ENCODE measurements at places on chromosomes 11 and 22.

- no peak for DNase-seq
Measured at GRCh38 chr22:48889887-48890692, 937.6 kb downstream of the BRD1 start.

GRCh38 chr11:112297248-112297866, 36.7 kb upstream of the PLET1 start:
- peak; percentile 7 for DNase-seq

- DNase-seq, result no peak
Measured at GRCh38 chr11:74680703-74681531, 50.3 kb downstream of the CHRDL2 start.

GRCh38 chr11:62125881-62126280, 2.1 kb downstream of the INCENP start:
- DNase-seq, result no peak

DNA sequence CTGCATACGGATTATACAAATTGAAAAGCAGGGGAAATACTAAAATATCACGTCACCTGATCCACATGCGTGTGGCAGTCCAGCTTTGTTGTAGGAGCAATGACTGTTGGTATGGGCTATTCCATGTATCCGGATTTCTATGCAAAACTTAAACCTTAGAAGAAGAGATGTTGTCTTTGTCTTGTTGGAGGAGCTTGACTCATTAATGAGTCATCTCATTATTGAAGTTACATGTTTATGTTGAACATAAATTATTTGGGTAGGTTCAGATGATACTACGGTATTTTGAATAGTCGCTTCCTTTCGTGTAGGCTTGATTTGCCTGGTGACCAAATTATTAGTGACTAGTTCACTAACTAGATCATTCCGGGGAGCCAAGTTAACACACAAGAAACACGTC, 806 bp upstream of the SAAL1 start:
- no peak for DNase-seq

DNA sequence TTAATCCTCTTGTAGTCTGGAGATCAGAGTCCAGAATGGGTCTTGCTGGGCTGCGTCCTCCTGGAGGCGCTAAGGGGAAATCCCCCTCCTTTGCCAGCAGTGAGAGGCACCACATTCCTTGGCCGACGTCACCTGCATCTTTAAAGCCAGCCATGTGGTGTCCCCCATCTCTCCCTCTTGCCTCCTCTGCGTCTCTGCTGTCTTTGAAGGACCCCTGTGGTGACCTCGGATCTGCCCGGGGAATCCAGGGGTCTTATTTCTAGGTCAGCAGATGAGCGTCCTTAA, 27.2 kb upstream of the PARVB start:
- no peak for DNase-seq

GRCh38 chr11:102430158-102430836, 22.3 kb downstream of the TMEM123 start:
- peak; percentile 21 for DNase-seq

DNA sequence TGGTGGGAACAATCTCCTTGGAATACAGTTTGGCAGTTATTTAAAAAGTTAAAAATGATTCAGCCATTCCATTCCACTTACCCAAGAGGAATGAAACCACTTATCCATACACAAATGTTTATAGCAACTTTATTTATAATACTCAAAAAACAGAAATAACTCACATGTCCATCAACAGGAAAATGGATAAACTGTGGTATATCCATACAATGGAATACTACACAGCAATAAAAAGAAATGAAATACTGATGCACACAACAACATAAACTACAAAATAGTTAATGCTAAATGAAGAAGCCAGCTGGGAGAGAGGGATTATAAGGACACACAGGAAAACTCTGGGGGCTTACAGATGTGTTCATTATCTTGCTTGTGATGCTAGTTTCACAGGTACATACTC, 64.7 kb downstream of the FCHSD2 start:
- DNase-seq, result no peak

GRCh38 chr22:46376908-46377524, 41.5 kb downstream of the TRMU start:
- no peak for DNase-seq

- DNase-seq, result no peak
Measured at GRCh38 chr22:43345761-43346301, 2.7 kb upstream of the SCUBE1 start.

GRCh38 chr11:92152245-92152644, 72.4 kb upstream of the FAT3 start:
- DNase-seq, result no peak

- DNase-seq, result no peak
Measured at GRCh38 chr11:76656571-76657081, 13.9 kb downstream of the LRRC32 start.

GRCh38 chr11:94049351-94049750, 28.2 kb downstream of the HEPHL1 start:
- no peak for DNase-seq

GRCh38 chr22:46201059-46201757, 48.9 kb downstream of the CDPF1 start:
- no peak for DNase-seq

DNA sequence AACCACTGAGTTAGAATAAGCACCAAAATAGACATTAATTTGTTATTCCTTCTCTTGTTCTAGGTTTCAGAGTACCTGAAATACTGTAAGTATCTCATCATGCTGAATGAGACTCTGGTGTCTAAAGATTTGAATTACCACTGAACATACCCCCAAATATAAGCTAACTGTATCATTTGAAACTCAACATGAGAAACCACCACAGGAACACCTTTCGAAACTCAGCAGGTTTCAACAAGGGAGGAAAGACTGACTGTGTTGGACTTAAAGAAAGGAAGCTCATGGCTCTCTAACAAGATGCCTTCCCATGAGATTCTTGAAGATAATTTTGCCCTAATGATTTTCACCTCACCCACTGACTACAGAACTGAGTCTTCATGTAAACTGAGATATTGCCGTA, 37.0 kb downstream of the PRCP start:
- no peak for DNase-seq

DNA sequence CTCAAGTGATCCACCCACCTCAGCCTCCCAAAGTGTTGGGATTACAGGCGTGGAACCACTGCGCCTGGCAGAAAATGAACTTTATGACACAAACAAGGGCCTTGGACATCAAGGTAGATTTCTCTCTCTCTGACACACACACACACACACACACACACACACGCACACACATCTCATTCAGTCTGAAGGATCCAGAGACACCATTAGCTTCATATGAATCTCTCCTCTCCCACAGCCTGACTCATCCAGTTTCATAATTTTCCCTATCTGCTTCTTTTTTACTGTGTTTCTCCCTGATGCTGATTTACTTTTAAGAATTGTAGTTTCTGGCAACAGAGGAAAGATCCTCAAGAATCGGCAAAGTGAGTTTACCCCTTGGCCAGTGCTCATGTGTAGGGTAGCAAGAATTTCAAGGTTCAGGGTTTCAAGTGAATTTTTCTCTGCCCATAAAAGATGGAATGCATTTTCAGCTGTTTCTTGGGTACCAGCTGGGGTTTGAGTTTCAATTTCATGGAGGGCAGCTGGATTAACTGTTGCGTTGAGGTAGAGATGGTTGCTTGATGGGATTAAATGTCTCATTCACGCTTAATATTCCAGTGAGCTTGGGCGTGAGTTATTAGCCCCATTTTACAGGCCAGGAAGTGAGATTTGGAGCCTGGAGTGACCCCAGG, 3.5 kb downstream of the MYO18B start:
- no peak for DNase-seq

DNA sequence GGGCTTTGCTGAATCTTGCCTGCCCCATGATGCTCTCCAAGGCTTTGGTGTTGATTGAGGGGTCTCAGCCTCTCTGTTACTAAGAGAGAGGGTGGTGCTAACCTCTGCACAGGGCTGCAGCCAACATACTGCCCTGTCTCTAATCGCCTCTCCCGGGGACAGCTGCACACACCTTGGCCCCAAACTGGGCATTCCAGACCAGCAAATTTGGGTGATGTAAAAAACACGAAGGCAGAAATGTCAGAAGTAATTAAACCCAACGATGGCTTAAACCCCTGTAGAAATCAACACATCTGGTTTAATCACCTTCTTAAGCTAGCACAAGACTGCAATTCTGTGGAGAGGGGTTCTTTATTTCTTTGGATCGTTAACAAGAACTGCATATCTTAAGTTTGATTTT, 116.5 kb downstream of the FEZ1 start:
- DNase-seq, result no peak

DNA sequence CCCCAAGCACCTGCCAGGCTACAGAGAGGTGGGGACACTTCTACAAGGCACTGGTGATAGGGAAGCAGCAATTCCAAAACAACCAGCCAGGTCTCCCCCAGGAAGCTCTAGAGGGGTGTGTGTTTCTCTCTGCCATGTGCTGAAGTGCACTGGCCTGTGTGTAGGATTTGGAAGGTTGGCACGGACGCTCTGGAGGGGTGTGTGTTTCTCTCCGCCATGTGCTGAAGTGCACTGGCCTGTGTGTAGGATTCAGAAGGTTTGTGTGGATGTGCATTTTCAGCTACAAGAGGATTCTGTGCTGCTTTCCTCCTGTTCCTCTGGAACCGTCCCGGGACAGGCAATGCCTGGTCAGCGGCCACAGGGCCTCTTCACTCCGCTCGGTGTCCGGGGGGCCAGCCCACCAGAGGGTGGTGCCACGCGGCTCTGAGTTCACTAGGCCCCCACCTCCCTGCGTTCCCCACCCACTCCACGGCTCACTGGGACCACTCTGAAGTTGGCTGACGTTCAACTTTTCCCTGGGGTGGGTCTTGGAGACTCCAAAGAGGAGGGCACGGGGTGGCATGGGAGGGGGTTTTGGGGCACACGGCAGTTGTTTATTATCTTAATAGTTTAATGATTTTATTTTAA, 552.8 kb downstream of the BRD1 start:
- DNase-seq, result no peak

DNA sequence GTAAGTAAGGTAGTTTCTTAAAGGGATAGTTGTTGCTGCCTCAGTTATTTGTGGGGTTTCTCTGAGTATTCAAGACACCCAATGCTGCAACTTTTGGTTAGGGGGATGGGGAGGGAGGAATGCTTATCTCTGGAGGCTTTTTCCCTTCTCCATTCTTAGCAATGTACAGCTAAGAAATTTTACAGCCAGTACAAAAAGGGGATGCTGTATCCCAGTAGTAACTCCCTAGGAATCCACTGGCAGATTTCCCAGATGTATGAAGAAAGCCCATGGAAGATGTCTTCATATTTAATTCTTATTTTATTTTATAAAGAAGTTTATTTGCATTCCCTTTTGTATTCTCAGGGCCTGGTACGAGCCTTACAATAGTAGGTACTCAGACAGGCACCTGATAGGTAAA, 154.8 kb downstream of the ENTHD1 start:
- no peak for DNase-seq

DNA sequence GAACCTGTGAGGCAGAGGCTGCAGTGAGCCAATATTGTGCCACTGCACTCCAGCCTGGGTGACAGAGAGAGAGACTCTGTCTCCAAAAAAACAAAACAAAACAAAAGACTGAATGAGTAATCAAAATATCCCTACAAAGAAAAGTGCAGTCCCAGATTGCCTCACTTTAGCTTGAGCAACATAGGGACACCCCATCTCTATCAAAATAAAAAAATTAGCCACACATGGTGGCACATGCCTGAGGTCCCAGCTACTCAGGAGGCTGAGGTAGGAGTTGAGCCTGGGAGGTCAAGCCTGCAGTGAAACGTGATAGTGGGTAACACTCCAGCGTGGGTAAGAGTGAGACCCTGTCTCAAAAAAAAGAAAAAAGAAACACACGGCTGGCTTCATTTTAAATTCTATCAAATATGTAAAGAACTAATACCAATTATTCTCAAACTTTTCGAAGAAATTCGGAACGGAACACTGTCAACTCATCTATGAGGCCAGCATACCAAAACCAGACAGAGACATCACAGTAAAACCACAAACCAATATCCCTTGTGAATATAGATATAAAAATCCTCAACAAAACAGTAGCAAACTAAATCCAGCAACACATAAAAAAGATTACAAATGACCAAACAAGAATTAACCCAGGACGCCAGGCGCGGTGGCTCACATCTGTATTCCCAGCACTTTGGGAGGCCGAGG, 12.9 kb downstream of the CHEK2 start:
- no peak for DNase-seq

DNA sequence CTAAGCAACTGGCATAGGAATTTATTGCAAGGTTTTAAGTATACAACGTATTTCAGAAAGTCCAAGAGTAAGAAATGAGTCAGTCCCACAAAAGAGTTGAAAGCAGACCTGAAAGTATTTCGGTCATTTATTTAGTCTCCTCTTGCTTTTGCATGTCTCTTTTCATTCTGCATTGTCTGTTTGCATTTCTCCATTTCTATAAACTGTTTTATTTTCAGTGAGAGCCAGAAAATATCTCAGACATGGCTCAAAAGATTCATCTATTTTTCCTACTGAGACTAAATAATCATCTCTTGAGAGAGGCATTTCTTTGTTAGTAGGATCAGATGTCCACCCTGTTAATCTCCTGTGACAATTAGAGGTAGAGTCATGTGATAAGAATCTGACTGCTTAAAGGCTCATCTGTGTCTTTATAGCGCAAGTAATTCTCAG, 219.1 kb upstream of the CCDC179 start:
- no peak for DNase-seq

- no peak for DNase-seq
Measured at GRCh38 chr11:69135420-69136363, 20.0 kb upstream of the SMIM38 start.

Measured in activated CD4-positive, alpha-beta T cell treated with anti-CD3 and anti-CD28 coated beads, Interleukin-2, amount 50 U/mL, for 24 hours (primary cell).